ENCODE measurements at places on chromosomes 5 and 9. TPM values are rescaled to one million over a fixed set of nuclear protein-coding genes. Genes with fewer than 3 reads are reported as not detected.

PCDHGB3 gene
- polyA plus RNA-seq: 0.53 TPM

SLC45A2 gene
- polyA plus RNA-seq: 0.02 TPM

FGF18 gene
- polyA plus RNA-seq: 0.89 TPM

GPX8 gene
- polyA plus RNA-seq: 30.1 TPM

HRCT1 gene
- 2.0 TPM for polyA plus RNA-seq

FOXD4L4 gene
- polyA plus RNA-seq: 0.13 TPM

PDE6A gene
- 0.06 TPM for polyA plus RNA-seq

MED7 gene
- 8.1 TPM for polyA plus RNA-seq

SPINK4 gene
- not detected for polyA plus RNA-seq

POU5F2 gene
- 0.02 TPM for polyA plus RNA-seq

CER1 gene
- not detected for polyA plus RNA-seq

GABRG2 gene
- not detected for polyA plus RNA-seq

IL7R gene
- polyA plus RNA-seq: 4.5 TPM

GMCL2 gene
- not detected for polyA plus RNA-seq

C5orf58 gene
- not detected for polyA plus RNA-seq

CEP72 gene
- polyA plus RNA-seq: 4.4 TPM

DMRTA1 gene
- 0.03 TPM for polyA plus RNA-seq

LCN10 gene
- polyA plus RNA-seq: not detected

Data from SK-N-SH (cell line).